ENCODE measurements at places on chromosomes 13 and 19.

GRCh38 chr19:29539131-29539530 is 13.3 kb downstream of the VSTM2B start:
- no peak for DNase-seq

DNA sequence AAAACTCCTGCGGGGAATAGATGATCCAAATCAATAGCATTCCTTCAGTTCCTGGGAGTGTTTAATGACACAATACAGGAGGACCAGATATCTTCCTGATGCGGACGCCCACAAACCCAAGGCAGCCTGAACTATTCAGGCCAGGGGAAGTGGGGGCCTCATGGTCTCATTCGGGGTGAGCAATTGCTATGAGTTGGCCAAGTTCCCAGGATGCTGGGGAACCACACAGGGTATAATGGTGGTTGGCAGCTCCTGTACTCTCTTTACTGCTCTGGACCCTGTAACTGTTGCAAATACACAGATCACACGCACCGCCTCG is 401.2 kb downstream of the IRS2 start:
- no peak for DNase-seq

- DNase-seq = no peak
Observed at GRCh38 chr13:78192716-78193115, 274.1 kb upstream of the EDNRB start.

GRCh38 chr13:112348642-112349345 is 27.4 kb upstream of the SPACA7 start:
- DNase-seq = no peak

GRCh38 chr19:29299416-29300380 is 86.7 kb upstream of the UQCRFS1 start:
- no peak for DNase-seq

GRCh38 chr13:59780058-59780457 is 383.7 kb downstream of the DIAPH3 start:
- DNase-seq = no peak

- no peak for DNase-seq
Observed at GRCh38 chr13:82898586-82898985, 983.7 kb downstream of the SLITRK1 start.

GRCh38 chr19:29612801-29613595 is 6.9 kb downstream of the POP4 start:
- DNase-seq = no peak

DNA sequence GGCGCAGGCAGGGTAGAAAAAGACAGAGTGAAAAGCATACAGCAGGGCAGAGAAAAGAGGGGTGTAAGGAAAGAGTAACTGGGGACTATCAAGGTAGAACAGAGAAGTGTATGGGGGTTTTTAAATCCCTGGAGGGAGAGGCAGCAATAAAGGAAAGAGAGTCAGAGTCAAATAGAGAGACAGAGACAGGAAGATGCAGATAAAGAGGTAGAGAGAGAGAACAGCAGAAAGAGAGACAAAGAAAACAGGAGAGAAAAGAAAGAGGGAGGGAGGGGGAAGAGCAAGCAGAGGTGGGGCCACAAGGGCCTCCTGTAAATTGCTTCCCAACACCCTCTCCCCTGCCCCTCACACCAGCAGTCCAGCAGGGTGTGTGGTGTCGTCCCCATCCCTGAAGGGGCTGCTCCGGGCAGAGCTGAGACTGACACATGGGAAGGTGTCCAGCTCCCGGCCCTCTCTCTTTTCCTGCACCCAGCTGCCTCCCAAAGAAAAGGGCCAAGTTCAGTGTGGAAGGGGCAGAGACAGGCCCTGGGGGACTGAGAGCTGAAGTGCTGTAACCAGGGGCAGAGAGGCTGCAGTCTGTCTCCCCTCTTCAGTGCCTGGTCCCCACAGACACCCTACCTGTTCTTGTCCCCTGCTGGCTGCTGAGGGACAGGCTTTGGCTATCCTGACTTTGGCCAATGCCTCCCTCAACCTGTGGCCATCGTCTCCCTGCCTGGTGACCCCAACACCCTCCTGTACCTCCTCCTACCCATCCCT is 17.4 kb upstream of the POU2F2 start:
- DNase-seq = no peak

DNA sequence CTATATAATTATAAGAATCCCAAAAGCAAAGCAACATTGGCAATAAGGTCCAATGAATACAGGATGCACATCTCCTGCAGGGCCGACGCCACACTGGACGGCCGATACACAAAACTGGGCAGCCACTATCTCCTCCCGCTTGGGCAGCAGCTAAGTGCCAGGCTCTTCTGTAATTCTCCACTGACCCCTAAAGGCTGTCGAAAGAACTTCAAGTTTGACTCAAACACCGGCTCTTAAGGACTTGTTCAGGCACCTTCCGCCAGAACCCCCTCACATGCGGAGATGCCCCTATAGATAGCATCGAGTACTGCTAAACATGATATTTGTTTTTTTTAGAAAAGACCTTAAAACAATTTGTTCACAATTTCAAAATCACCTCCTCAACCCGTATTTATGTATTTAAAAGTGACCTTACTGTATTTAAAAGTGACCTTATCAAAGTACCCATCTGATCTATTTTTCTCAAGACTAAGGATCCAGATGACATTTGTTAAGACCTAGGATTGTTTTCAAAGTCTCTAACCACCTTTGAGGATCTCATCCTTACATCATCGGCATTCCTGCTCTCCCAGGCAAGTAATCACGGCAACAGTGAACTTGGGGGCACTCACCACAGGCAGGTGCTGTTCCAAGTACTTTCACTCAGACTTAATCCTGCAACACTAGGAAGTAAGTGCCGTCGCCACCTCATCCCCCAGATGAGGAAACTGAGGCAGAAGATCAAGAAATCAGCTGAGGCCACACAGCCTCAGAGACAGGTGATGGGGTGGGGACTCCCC is 77.8 kb downstream of the TUBGCP3 start:
- DNase-seq = peak; percentile 31

DNA sequence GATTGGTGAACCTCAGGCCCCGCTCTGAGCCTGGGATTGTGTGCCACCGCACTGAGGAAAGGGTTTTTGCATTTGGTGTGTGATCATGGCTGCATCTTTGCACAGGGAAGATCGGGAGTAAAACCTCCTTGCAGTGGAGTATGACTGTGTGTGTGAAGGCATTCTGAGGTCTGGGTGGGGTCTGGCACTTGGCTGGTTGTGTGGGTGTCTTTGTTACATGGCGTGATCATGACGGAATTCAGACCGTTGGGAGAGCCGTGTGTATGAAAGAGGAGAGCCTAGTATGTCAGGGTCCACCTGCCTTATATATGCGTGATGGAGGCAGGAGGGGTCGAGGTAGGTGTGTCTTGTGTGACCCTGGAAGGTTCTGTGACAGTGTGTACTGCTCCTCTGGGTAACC is 740 bp upstream of the BEST2 start:
- DNase-seq = no peak

DNA sequence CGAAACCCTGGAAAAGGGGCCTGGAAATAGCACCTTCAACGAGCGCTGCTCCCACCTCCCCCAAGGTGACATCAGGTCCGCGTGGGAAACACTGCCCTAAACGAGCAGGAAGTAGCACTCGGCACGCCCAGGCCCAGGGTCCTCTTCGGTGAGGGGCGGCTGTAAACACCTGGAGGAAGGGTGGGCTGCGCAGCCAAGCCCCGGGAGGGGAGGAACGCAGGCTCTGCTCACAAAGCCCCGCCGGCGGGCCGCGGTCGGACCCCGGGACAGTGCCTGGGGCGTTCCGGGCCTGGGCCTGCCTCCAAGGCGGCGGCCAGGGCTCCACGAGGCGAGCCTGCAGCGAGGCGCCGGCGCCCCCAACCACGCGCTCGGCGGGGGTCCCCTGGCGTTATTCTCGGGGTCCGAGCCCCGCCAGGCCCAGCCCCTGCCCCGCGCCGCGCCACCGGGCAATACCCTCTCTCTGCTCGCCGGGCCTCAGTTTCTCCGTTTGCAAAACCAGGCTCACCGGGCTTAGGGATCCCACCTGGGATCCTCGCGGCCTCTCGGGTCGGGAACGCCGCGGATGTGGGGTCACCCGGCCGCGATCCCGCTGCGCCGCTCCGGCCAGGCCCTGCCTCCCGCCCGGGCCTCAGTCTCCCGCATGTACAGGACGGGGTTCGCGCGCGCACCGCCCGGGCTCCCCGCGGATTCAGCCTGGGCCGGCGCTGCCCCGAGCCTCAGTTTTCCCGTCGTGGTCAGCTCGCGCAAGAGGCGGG is 630 bp downstream of the RNF126 start:
- DNase-seq = no peak

- no peak for DNase-seq
Observed at GRCh38 chr13:98133946-98134345, 8.9 kb upstream of the FARP1 start.

- DNase-seq = no peak
Observed at GRCh38 chr19:5727453-5728050, 7.1 kb downstream of the CATSPERD start.

GRCh38 chr13:23418776-23419683 is 14.5 kb downstream of the SACS start:
- no peak for DNase-seq

GRCh38 chr19:31491242-31491641 is 142.0 kb upstream of the TSHZ3 start:
- no peak for DNase-seq

GRCh38 chr19:35105411-35106290 is 10.0 kb upstream of the FXYD3 start:
- no peak for DNase-seq

DNA sequence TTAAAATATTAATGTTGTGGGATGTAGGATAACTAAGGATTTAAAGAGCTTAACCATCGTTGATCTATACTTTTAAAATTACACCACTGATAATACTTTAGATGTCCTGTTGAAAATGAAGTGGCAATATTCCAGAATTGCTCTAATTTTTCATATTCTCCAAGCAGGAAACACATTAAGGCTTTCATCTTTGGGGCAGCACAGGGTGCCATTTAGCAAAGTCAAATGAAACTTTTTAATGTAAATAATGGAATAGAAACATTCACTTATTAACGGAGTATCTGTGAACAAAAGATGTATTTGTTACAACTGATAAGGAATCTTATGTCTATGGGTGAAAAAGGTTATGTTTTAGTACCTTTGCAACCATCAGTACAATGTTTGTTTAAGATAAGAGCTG is 50.0 kb upstream of the MIR17HG start:
- no peak for DNase-seq

GRCh38 chr19:34327851-34328250 is 37.1 kb upstream of the GPI start:
- DNase-seq = no peak

GRCh38 chr13:91714855-91715254 is 316.4 kb downstream of the GPC5 start:
- no peak for DNase-seq

- DNase-seq = no peak
Observed at GRCh38 chr13:87259479-87260083, 411.6 kb upstream of the SLITRK5 start.

GRCh38 chr13:20077086-20077485 is 83.8 kb downstream of the GJA3 start:
- no peak for DNase-seq

DNA sequence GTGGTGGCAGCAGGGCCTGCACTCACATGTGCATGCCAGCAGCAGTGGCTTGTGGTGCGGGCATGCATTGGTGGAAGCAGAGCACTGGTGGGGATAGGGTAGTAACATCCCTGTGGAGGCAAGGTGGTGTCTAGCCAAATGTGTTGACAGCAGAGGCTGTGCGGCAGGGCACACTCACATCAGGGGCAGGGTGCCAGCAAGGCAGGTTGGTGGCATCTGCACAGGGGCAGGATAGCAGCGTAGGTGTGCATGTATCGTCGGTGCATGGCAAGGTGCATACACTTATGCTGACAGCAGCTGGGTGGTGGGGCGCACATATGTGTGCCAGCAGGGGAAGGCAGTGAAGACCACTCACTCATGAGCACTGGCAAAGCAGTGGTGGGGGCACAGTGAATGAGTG is 211.5 kb upstream of the CSNK1A1L start:
- no peak for DNase-seq

DNA sequence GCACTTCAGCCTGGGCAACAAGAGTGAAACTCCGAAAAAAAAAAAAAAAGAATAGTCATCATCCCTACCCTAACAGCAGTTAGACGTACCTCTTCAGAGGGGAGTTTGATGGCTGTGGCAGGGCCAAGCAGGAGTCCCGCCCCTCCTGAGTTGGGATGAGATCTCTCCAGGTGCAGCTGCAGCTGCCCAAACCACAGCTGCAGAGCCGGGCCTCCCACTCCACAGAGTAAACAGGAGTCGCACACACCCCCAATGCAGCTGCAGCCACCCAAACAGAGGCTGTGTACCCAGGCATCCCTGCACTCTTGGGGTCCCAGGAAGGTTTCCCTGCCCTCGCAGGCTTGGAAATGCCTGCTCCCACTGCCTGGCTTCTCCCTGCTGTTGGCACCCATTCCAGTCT is 17.4 kb upstream of the MLLT1 start:
- no peak for DNase-seq

GRCh38 chr19:47075179-47075810 is 26.9 kb upstream of the TMEM160 start:
- DNase-seq = no peak

DNA sequence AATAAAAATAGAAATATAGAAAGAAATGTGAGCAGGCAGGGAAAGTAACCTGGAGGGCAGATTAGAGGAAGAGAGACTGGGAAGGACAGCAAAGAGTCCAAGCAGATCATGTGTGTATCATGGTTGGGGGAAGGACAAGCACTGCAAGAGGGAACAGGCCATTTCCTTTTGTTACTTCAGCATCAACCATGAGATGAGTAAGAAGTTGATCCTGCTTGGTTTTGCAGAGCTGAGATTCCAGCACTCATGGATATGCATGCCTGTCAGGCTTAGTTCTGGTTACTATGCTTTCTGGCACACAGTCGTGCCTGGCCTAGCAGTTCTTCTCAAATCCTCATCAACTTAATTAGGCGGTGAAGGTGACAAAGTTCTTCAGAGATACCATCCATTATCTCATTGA is 18.1 kb downstream of the NALCN start:
- no peak for DNase-seq

DNA sequence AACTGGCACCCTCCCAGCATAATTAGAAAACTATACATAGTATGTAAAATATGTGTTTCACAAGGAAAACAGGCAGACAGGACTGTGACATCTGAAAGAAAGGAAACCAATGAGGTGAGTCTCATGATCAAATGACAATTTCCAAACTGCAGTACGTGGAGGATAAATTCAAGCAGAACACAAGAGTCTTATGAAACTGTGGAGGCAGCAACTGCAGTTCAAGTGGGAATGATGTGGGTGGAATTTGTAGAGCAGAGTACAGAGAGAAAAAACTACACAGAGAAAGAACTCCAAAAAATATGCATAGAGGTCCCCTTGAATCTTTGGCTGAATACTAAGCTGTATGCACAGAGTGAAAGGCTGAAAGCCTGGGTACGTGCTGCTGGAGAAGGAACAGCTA is 9.7 kb downstream of the SIGLEC6 start:
- DNase-seq = no peak
